ENCODE measurements at places on chromosomes 5 and 9.

DNA sequence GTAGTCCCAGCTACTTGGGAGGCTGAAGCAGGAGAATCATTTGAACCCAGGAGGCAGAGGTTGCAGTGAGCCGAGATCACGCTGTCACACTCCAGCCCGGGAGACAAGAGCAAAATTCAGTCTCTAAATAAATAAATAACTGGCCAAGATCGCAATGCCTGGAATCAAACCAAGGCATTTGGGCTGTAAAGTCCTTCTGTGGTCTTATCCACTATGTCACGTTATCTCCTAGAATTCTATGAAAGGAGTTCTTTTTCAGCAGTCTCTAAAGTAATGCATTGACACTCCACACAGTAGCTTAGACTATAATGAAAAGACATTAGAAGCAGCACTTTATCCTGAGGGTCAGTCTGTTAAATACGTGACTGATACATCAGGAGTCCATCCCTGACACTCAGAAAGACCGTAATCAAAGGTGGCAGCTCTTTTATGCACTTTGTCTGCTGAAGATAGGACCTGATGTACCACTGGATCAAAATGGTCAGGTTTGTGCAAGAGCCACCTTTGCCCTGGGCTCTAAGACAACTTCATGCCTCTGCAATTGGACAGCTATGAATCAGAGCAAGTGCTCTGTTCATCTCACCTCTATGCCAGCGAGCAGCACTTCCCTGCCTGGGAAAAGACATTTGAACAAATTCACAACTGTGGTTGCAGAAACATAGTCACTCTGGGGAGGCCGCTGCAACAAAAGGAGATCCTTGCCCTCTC, 31.7 kb upstream of the GNA14 start:
- no peak for DNase-seq

GRCh38 chr5:81212211-81212751, 20.8 kb upstream of the CKMT2 start:
- no peak for DNase-seq

DNA sequence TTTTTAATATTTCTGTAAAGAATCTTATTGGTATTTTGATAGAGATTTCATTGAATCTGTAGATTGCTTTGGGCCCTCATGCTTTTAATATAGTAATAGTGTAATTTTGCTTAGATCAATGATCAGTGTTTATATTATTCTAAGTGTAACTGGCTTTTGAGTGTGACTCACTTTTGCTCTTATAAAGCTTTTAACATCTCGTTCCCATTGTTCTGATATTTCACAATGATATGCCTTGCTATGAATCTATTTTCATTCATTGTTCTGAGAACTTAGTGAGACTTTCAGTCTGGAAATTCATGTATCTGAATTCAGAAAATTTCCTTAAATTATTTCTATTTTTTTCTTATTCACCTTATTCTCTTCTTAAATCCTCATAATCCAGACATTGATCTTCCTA, 13.5 kb upstream of the MAMDC2 start:
- DNase-seq, result no peak

GRCh38 chr5:112077180-112077579, 320.2 kb upstream of the NREP start:
- DNase-seq, result no peak

GRCh38 chr9:113719919-113720318, 156.2 kb upstream of the ZNF618 start:
- no peak for DNase-seq

DNA sequence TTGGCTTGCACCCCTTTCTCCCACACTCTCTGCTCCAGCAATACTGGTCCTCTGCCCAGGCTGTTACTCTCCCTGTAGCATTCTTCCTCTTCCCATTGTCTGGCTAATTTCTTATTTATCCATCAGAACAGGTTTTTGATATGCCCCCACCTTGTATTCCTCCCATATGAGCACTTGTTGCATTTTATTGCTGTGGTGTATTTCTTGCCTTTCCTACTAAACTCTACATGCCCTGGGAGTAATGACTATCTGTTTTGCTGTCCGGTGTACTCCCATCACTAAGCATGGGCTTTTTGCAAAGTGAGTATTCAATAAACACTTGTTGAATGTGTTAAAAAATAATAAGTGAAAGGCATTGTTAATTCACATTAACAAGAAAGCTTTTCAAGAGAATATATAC, 104.3 kb upstream of the RANBP3L start:
- no peak for DNase-seq

Measured in AG09319 (cell line).